HT1080 (cell line): ENCODE measurements at places on chromosomes 2 and 18.

GRCh38 chr2:182784777-182785176 is 68.7 kb downstream of the DNAJC10 start:
- peak; percentile 42 for DNase-seq

DNA sequence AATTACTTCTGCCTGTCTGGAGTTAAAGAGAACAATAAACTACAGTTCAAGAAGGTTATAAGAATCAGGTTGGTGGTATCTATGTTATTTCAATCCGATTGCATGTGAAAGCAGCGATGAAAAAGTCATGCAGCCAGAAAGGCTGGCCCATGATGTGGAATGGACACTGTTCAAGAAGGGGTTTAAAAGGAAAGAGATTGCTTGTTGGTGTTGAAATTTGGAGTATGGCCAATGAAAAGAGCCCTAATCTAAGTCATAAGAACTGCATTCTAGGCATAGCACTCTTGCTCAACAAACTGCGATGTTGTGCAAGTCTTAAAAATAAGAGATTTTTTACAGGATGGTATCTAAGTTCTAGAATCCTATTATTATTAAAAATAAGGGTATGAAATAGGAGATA is 61.3 kb downstream of the EFEMP1 start:
- DNase-seq = peak; percentile 68

GRCh38 chr2:194203898-194204297 is 1453.1 kb upstream of the SLC39A10 start:
- peak; percentile 72 for DNase-seq

DNA sequence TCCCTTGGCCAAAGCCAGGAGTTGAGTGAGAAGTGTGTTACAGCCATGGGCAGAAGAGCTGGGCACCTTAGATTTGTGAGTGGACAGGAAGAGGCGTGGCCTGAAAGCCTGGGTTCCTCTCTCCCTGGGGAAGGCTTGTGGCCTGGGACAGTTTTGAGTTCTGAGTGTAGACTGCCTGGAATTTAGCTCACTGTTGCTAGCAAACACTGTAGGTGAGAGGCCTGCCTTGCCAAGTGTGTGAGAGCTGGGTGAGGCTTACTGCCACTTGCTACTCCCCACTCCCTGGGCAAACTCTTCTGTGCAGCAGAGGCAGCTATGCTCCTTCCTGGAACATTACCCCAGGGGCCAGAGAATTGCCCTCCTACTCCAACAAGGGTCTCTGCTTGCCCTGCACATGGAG is 150.0 kb upstream of the GALNT5 start:
- peak; percentile 25 for DNase-seq

DNA sequence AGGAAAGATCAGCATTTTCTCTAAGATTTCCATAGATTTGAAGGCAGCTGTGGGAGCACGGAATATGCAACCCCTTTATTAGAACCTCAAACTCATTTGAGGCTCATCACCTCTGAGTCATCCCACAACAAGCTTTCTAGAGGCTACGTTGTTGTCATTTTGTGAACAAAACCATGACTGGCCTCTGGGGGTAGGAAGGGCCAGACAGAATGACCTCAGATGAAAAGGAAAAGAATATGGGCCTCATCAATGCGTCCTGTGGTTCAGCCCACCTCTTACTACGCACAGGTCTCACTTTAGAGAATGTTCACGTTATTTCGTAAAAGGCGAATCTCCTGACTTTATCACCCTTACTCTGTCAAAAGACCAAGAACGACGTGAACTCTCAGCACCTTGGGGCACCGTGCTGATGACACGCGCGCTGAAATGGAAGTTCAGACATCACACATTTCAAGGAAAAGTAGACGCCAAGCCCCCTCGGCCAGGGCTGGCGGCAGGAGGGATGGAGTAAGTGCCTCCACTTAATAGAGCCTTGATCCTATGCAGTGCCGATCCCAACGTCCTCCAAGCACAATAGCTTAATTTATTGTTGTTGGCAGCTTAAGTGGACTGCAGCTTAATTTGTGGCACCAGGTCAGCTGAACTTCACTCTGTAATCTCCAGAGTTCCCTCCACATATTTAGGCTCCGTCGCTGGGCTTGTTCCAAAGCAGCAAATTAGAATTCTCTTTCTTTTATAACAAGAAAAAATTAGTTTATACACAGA is 208.3 kb downstream of the EIPR1 start:
- DNase-seq = peak; percentile 21

GRCh38 chr2:186540941-186541340 is 48.9 kb upstream of the ITGAV start:
- no peak for DNase-seq

DNA sequence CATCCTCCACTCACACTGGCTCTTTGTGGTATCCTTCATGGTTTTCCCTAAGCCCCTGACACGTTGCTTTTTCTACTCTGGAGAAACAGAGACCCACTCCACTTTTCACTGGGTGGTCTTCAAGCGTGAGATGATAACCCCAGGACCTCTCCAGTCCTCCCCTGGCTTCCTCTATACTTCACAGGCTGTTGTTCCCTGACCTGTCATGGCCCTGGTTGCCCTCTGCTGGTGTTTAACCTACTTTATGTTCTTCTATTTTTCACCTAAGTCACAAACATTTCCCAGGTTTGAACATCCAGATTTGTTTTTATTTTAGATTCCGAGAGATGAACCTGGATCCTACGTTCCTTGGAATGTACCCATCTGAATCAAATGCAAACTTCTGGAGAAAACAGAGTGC is 84.5 kb downstream of the AOX1 start:
- no peak for DNase-seq

- DNase-seq = no peak
Measured at GRCh38 chr2:63012541-63012940, 38.1 kb upstream of the OTX1 start.

DNA sequence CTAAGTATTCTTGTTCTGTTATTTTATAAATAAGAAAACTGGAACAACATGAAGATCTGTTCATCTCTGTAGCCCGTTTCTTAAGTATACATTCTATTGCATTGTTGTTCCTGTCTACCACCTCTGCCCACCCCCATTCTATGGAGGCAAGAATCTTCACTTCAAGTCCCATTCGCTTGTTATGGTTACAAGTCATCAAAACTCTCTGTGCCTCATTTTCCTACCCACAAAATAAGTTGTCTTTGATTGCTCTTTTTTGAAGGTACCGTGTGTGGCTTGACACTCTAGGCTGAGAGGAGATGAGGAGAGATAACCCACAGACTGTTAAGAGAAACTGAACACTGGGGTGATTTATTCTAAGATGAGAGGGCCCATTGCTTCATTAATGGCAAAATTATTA is 2.9 kb upstream of the EVA1A start:
- DNase-seq = no peak

GRCh38 chr2:112725545-112726457 is 5.0 kb downstream of the NT5DC4 start:
- no peak for DNase-seq

DNA sequence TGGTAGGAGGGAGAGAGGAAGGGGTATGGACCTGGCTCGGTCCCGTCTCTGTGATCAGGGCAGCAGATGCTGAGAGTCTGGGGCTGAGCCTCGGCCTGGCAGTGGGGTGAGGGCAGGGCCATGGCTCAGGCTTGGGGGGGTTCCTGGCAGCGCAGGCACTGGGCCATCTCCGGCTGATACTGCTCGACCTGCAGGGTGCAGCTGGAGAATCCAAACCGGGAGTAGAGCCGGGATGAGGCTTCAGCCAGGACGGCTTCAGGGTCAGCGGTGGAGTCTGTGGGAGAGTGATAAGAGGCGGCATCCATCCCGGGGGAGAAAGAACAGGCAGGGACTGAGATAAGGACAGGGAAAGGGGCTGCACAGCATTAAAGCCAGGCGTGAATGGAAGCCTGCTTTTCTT is 7.7 kb downstream of the SLC30A3 start:
- no peak for DNase-seq

GRCh38 chr2:149828520-149829210 is 241.1 kb upstream of the MMADHC start:
- DNase-seq = no peak

DNA sequence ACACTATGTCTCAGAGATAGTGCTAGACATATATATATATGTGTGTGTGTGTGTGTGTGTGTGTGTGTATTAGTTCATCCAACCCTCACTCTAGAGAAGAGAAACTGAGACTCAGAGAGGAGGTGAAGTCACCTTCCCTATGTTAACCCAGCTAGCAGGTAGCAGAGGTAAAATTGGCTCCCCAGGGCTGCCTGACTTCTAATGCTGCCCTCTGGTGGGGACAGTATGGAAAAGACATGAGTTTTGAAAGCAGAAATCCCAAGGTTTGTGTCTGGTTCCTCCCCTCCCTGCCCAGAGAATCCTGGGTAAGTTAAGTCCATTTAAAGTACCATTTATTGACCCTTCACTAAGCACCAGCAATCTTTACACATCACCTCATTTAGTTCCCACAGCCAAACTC is 137.7 kb downstream of the THNSL2 start:
- no peak for DNase-seq

GRCh38 chr2:25324905-25325592 is 16.7 kb downstream of the DNMT3A start:
- DNase-seq = no peak

DNA sequence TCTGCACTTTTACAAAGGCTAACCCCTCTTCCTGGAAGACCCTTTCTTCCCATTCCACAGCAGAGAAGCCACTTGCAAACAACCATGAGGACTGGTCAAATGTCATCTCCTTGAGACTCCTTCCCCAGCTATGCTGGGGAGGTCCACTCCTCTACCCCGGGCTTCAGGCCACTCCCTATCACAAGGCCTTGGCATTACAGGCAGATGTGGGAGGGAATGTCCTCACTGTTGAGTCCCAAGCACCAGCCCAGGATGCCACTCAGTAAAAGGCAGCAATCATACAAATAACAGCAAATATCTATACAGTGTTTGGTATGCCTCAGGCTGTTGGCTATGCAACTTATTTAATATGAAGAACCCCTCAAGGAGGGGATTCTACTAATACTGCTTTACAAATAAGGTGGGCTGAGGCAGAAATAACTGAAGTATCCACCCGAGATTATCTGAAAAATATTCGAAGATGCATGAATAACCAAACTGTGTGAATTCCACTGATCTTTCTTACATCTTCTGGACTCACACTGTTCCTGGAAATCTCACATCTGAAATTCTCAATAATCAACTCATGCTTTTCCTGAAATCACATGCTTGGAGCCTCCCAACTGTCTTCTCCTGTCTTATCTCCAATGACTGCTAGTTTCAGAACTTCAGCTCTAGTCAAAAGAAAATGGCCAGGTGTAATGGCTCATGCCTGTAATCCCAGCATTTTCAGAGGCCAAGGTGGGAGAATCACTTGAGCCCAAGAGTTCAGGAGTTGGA is 226.3 kb downstream of the TCF4 start:
- no peak for DNase-seq

DNA sequence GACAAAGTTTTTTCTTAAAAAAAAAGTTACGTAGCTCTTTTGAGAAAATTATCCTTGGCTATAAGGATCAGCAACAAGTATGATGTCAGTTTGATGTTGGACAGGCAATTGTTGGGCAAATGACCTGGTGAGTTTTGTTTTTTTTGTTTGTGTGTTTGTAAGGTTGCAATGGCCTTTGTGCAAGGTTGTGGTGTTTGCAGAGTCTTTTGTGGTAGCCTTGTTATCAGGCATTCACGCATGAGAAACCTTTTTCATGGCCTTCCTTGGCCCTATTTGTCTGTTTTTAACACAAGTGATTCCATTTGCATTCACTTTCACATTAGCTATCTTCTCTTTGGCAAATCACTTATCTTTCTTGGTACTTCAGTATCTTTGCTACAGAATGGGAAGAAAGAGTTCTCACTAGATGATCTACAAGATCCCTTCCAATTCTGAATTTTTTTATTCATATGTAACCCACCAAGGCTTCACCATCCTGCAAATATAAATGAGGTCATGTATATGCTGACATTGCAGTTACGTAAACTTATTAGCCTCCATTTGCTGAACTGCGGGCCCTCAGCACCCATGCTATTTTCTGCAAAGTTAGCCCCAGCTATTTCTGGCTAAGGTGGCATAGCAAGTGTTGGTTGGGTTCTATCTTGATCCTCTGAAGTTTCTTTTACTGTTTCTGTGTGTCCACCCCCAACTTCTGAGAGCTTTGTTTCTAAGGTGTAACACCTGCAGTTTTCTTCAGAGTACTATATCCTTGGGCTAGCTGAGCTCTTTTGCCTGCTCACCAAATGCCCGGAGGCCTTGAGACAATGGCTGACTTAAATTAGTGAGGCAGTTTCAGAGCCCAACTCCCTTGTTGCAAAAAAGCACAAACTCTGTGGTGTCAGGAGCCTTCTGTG is 667.1 kb downstream of the IRS1 start:
- DNase-seq = no peak
